ENCODE measurements at places on chromosomes 3 and 15.

DNA sequence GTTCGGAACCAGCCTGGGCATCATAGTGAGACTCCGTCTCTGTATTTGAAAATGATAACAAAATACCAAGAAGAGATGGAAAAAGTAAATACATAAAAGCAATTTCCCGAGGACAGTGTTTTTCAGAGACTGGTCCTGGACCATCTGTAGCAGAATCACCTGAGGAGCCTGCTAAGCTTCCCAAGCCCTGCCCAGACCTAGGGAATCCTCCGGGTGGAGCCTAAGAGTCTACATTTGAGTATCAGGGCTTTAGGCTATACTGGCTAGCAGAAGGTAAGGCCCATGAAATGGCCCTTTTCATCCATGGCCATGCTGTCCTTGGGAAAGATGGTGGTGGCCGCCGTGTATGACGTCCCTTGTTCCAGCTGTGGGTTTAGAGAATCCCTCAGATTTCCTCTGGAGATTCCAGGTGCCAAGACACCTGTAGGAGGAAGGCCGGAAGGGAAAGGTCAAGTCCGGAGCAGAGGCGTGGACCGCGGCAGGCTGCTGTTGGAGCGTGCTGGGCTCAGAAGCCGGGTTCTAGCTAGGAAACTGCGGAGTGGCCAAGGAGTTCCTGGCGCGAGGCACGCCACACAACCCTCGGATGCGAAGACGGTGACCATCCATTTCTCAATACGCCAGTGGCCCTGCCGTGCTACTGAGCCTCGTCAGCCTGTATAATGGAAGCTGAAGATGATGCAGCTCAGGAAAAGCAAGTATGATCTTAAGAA is 50.9 kb downstream of the TMEM44 start:
- no peak for DNase-seq

DNA sequence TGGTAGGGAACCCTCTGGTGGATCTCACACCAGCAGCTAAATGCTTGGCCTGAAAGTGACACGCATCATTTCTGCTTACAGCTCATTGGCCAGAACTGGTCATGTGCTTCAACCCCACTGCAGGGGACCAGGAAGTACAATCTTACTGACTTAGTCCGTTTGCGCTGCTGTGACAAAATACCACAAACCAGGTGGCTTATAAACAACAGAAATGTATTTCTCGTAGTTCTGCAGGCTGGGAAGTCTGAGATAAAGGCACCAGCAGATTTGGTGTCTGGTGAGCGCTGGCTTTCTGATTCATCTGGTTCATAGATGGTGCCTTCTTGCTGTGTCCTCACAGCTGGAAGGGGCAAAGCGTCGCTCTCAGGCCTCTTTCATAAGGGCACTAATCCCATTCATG is 77.4 kb upstream of the SELENOK start:
- no peak for DNase-seq

GRCh38 chr3:94249491-94250079 is 186.7 kb downstream of the NSUN3 start:
- no peak for DNase-seq

- DNase-seq, result no peak
Observed at GRCh38 chr3:9749296-9749644, 482 bp upstream of the OGG1 start.

GRCh38 chr15:37793851-37794250 is 140.6 kb upstream of the TMCO5A start:
- no peak for DNase-seq

DNA sequence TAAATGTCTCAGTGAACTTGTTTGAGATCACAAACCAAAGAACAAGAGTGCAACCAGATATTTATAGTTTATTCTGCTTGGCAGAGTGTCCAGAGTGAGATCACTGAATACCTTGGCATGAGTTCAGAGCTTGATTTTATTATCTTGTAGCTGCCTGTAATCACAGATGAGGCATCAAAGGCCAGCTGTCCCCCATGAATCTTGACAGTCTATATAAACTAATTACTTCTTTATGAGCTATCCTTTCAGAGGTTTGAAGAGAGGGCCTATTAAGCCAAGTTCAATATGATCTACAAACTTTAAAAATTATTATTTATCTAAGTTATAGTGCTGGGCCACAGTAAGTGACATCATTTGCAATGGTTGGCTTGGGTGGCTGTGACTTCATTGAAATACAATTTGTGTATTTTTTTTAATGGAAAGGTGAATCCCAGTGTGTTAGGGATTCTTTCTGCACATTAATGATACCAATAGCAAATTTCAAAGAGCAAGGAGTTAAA is 251.5 kb downstream of the CLSTN2 start:
- DNase-seq, result no peak

- no peak for DNase-seq
Observed at GRCh38 chr3:53999725-54000124, 108.1 kb upstream of the SELENOK start.

- DNase-seq, result no peak
Observed at GRCh38 chr3:160842021-160843005, 86.3 kb downstream of the PPM1L start.

DNA sequence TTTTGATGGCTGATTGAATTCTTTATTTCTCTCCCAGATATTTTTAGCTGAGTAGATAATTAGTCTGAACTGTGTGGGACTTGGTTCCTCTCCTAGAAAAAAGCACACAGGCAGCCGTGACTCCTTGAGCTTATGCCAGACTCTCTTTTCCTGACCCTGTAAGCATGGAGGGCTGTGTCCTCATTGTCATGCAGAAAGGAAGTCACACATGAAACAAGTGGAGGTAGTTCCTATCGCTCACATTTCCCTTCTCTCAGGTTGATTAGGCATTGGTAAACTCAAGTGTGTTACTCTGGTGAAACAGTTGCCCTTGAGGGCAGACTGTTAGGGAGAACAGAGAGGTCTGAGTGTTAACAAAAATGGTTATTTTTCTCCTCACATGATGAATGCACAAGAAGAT is 6.3 kb upstream of the RTP4 start:
- no peak for DNase-seq

DNA sequence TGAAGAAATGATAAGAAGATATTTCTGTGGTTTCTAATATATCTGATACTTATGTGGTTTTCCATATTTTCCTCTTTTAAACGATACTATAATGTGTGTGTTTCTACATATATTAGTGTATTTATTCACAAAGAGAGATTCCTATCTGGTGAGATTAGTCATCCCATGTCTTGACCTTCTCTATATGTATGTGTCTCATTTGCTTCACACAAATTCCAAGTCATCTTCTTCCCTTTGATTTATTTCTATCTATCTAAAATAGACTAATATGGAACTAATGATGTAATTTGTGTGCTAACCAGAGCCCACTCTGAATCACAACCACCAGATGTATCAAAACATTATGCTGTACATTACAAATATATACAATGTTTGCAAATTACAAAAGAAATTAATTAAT is 154.7 kb upstream of the KCNMB2 start:
- DNase-seq, result no peak

DNA sequence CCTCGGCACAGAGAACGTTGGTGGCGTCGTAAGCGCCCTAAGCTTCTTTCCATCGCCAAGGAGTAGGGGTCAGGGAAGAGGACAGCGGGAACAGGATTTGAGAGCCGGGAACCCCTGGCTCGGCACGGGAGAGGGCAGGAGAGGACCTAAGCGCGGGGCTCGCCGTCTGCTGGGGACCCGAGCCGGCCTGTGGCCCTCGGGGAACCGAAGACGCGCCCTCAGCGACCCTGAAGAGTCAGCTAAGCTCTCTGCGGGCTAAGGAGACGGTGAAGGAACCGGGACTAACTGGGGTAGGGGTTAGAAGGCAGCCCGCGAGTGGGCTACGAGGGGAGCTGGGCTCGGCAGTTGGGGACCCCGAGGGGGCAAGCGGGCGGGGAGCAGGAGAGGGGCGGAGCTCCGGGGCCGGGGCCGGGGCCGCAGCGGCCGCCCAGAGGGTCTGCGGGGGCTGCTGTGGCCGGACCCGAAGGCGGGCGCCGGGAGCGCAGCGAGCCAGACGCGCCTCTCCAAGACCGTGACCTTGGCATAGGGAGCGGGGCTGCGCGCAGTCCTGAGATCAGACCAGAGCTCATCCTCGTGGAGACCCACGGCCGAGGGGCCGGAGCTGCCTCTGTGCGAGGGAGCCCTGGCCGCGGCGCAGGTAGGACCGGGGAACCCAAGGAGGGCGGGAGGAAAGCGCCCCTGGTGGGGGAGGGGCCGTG is 574 bp downstream of the CASR start:
- DNase-seq, result no peak

GRCh38 chr3:53534676-53535400 is 40.4 kb downstream of the CACNA1D start:
- no peak for DNase-seq

DNA sequence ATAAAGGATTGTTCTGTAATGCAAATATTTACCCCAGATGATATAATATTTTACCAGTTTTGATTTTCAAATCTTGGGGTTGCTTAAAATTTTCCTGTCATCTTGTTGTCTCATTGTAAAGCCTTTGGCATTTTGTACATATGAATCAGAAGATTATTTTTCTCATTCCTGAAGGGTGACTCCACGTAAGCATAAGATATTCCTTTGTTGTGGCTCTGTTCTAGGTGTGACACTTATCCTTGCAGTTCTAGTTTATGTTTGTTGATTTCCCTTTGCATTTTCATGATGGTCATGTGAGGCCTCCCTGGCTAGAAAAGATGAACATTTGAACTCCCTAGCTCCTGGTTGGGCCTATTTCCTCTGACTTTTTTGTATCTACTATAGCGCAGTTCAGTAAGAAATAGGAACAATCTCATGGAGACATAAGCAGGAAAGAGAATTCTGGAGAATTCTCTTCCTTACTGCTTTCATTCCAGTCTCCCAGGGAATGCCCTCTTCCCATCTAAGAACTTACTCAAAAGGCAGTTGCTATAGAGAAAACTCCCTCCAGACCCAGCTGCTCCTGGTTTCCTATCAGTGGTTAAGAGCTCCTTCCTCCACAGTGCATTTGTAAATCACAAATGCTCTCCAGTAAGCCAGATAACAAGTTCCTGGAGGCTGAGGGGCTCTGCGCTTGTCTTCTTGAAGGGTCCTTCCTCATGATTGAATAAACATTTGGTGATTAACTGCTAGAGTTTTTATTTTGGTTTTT is 124.7 kb downstream of the WNT5A start:
- no peak for DNase-seq

DNA sequence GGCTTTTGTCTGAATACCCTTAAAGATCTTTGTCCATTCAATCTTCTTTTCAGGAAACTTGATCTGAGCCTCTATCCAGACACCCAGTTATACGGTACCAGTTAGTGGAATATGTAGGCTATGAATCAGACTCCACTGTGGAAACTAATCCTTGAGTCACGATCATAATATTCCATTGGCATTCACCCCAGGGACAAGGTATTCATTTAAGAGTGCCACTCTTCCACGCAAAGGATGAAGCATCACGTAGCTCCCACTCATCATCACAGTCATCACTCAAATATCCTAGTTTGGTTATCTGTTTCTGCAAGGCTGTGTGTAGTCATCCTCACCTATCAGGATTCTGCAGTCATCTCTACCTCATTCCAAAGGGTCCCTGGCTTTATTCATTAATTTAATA is 85.6 kb downstream of the NEDD4 start:
- DNase-seq, result no peak

GRCh38 chr15:101051291-101052030 is 132.3 kb downstream of the LRRK1 start:
- no peak for DNase-seq

DNA sequence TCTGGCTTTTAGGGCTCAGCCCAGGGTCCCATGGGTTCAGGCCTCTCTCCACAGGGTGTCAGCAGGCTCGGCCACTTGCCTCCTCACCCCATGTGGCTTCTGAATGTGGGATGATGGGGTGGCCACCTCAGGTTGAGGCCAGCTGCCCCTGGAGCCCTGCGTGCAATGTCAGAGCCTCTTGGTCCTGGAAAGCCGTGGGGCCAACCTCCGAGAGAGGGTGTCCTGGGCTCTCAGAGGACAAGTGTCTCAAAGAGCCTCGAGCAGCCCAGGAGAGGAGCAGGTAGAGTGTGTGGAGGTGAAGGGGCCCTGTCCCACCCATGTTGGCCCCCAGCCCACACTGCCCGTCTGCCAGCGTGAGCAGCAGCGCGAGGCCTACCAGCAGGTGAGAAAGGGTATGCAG is 86.0 kb downstream of the PLXNA1 start:
- DNase-seq, result no peak

- DNase-seq, result no peak
Observed at GRCh38 chr3:118636841-118637240, 397.8 kb downstream of the IGSF11 start.

DNA sequence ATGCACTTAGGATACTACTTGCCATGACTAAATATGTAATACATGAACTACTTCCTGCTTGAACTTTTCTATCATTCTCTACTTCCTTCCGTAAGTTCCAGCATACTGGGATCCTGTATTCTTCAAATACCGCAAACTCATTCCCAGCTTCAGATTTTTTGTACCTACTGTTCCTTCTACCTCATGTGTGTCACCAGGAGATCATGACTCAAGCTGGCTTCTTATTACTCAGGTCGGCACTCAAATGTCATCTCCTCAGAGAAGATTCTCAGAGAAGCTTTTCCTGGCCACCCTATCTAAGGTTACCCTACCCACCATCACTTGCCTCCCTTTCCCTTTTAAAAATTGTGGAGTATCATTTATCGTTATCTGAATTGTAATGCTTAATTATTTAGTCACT is 66.7 kb downstream of the RFX7 start:
- no peak for DNase-seq

GRCh38 chr3:188217726-188218125 is 63.8 kb downstream of the LPP start:
- no peak for DNase-seq

- DNase-seq, result no peak
Observed at GRCh38 chr3:12349895-12350811, 61.3 kb downstream of the PPARG start.

DNA sequence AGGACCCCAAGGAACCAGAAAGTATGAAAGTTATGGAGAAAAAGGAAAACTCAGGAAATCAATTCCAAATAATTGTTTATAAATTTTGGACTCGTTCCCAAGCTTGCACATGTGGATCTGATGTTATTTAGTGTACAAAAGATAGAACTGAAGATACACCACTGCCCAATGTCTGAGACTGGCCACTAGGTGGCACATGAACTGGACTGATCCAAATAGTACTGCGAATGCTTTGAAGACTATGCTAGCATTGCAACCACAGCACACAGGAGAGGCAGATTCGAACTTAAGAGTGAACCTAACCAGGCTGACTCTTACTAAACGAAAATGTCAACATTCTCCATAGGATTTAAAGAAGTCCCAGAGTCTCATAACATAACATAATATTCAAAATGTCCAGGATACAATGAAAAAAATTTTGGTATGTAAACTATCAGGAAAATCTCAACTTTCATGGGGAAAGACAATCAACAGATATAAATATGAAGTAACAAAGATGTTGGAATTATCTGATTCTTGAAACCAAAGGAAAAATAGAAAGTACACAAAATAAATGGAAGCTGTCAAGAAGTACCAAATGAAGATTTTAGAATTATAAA is 596.7 kb downstream of the FGF12 start:
- DNase-seq, result no peak
